ENCODE measurements at places on chromosomes 7 and 10. TPM values are rescaled to one million over a fixed set of nuclear protein-coding genes. Genes with fewer than 3 reads are reported as not detected.

NCF1 gene
- total RNA-seq, result not detected

- peak; percentile 11 for DNase-seq
These were observed 445 bp upstream of the ATRNL1 start for GRCh38 chr10:115092555-115093285.

GRCh38 chr7:115940460-115941060 lies 90.0 kb downstream of the TFEC start:
- no peak for DNase-seq

HOXA9 gene
- total RNA-seq, result 2.0 TPM

- DNase-seq, result no peak
These were observed 55.0 kb upstream of the DUSP5 start for GRCh38 chr10:110442746-110443145.

All from lung microvascular endothelial cell (primary cell).